Right ventricle myocardium superior (tissue), 1 donor: ENCODE measurements at places on chromosomes 12 and 14. TPM values are rescaled to one million over a fixed set of nuclear protein-coding genes. Genes with fewer than 3 reads are reported as not detected.

C1QL4 gene
- total RNA-seq, result not detected

DNA sequence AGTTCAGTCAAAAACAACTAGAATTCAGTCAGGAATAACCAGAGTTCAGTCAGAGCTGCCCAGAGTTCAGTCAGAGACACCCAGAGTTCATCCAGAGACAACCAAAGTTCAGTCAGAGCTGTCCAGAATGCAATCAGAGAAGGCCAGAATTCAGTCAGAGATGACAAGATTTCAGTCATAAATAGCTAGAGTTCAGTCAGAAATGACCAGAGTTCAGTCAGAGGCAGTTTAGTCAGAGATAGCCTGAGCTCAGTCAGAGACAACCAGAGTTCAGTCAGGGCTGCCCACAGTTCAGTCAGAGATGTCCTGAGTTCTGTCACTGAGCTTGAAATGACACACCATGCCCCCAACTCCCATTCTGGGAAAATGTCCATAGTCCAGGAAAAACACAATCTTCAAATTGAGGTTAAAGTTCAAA, 1102.8 kb downstream of the BCL11B start:
- DNase-seq, result no peak

DNA sequence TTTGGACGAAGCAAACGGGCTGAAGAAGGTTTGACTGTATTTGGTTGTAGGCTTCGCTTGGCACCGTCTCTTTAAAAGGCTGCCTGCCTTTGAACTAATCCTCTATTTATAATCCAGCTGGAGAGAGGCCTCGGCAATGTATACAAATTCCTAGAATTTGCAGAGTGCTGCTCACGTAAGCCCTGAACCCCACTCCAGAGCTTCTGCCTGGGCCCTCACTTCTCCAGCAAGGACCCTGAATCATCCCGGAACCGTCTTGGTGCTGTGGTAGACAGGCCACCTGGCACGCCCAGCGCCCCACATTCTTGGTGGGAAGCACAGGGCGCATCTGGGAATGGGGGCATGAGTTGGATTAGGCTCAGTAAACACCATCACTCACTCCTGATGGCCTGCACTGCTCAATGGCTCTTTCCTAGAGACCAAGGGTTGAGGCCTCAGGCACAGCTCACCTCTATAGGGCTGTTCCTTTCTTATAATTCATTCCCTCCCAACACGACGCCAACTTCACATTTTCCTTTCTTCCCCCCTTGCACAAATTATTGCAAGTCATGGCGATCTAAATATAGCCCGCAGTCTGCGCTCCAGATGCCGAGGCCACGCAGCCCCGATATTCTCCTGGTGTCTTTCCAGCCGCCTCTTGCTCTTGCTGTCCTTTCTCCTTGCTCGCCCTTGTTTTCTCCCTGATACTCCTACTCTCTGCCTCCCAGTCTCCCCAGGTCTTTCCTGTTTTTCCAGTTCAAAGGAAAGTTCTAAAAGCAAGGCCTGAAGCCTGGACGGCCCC, 141.0 kb downstream of the ZFP36L1 start:
- no peak for DNase-seq

KIF21A gene
- 52.6 TPM for total RNA-seq

FAM186B gene
- total RNA-seq, result 0.46 TPM

GRCh38 chr12:25583545-25583944, 30.5 kb upstream of the LMNTD1 start:
- DNase-seq, result no peak

DNA sequence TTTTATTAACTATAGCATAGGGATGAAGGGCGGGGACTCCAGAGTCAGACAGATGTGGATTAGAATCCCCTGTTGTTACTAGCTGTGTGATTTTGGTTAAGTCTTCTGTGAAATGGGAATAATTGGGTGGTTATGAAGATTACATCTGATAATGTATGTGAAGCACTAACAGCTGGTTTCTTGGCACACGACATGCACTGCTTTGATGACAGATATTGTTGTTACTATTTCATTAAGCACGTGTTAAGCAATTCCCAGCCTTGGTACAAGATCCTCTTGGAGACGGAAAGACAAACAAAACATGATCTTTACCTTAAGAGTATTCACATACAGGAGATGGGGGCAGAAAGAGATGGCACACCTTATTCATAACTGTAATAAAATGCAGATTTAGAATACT, 7.9 kb downstream of the PPFIBP1 start:
- no peak for DNase-seq

METAP2 gene
- 51.4 TPM for total RNA-seq

C12orf50 gene
- total RNA-seq, result 0.11 TPM

GRCh38 chr12:103657331-103657730, 70.3 kb downstream of the STAB2 start:
- DNase-seq, result no peak

DNA sequence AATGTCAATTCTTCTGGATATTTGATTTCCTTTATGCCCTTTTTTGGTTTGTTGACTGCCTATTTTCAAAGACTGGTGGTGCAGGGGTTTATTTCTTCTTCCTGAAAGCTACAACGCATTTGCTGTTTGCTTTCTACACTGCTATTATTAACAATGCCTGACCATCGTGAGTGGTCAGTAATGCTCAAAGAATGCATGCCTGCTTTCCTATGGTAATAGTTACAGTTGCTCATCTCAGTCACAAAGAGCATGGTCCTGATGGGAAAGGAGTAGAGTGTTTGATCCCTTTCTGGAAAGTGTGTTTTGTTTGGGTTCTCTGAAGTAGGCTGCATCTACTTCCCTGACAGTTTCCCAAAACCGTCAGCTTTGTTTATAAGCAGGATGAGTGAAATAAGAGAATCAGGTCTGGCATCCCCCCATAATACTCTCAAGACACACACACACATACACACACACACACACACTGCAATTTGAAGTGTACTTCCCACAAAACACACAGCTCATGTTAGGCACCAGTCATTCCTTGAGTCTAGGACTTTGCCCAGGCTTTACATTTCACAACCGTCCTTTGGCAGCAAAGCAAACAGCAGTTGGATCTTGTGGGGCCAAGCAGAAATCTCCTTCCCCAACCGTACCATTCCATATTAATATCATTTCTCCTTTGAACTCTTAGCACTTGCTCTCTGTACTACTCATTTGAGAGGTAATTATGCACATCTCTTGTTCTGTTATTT, 56.6 kb downstream of the SUDS3 start:
- no peak for DNase-seq

TRIP11 gene
- total RNA-seq, result 47.7 TPM

GRCh38 chr12:51307655-51308593, 16.1 kb downstream of the BIN2 start:
- DNase-seq, result no peak

- no peak for DNase-seq
These were observed 305.4 kb downstream of the DPF3 start for GRCh38 chr14:72588521-72588920.

EFS gene
- 3.2 TPM for total RNA-seq

DNA sequence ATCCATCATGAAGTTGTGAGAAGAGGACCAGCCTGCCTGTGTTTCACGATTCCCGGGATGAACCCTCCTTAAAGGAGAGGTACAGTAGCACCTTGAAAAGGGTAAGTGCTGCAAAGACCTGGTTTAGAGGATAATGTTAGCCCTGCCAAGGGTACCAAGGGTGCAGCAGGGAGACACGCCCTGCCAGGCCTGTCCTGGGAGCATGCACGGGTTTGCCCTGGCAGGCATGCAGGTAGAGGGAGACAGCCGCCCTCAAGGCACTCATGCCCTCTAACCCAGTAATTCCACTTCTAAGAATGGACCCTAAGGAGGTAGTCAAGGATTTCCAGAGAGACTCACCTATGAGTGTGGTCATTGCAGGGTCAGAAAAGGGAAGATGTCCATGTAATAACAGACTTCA, 65.0 kb downstream of the DIO3 start:
- DNase-seq, result no peak

DNA sequence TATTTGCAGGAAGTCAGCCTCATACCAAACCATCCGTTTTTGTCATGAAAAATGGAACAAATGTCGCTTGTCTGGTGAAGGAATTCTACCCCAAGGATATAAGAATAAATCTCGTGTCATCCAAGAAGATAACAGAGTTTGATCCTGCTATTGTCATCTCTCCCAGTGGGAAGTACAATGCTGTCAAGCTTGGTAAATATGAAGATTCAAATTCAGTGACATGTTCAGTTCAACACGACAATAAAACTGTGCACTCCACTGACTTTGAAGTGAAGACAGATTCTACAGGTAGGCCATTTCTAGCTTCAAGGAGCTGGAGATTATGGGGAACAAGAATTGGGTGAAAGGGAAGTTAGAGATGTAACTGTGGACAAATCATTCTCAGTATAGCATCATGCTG, 126.1 kb downstream of the DAD1 start:
- DNase-seq, result no peak

MYRFL gene
- total RNA-seq, result 0.11 TPM

IL22 gene
- not detected for total RNA-seq

DNA sequence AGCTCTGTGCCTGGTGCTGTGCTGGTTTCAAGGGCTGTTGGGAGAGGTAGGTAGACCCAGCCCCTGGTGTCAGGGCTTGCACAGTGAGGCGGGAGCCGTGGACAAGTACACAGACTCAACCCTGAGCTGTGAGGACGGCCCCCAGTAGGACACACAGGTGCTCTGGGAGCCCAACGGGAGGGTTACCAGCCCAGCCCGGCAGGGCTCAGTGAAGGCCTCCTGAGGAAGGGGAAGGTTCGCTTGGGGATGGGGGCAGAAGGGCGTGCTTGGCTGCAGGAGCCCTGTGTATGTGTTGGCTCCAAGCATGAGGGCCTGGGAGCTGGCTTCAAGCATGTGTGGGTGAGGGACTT, 58.9 kb downstream of the SLC25A47 start:
- DNase-seq, result no peak

DNA sequence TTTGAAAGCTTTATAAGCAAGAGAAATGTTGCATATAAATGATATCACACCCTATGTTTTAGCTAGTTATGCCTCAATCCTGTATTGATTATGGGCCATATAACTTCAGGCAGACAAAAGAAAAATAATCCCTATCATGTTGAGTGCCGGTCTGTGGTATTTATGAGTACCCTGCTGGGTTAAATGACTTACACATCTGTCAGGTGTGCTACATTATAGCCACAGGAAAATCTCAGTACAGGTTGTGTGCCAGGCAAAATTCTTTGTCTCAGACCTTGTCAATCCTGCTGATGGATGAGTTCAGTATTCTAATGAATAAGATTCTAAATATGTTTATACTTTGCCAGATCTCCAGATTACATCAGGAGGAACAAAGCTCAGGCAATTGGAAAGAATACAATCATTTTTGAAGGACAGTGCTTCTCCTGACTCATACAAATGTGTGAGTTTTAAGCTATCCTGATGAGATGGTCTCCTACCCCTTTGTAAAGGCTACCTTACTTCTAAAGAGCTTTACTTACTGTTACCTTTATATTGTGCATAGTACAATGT, 109.8 kb upstream of the FOXG1 start:
- DNase-seq, result no peak

DNA sequence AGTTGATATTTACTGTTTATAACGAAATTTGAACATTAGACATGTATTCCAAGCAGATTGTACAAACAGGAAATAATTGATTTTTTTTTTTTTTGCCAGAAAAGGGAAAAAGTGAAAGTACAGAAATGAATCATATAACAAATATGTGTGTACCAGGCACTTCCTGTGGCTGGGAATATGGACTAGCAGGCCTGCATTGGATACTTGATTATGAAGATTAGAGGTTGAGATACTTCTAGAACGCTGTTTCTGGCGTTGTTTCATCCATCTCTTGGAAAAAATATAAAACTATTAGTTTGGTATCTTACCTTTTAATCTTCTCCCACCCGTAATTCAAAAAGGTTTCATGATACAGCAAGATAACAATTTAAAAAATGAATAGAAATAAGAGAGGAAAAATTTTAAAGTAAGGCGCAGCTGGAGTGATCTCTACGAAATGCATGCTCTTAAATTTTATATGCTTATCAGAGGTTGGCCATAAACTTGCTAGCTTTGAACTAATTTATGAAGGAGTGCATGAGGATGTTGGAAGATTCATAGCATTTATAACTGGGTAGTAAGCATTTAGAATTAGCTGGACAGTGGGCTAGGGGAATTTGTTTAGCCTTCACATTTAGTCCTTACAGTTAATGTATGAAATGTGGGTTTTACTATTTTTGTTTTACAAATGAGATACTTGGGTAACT, 90.8 kb downstream of the AEBP2 start:
- no peak for DNase-seq

CMTM5 gene
- total RNA-seq, result 0.27 TPM

DNA sequence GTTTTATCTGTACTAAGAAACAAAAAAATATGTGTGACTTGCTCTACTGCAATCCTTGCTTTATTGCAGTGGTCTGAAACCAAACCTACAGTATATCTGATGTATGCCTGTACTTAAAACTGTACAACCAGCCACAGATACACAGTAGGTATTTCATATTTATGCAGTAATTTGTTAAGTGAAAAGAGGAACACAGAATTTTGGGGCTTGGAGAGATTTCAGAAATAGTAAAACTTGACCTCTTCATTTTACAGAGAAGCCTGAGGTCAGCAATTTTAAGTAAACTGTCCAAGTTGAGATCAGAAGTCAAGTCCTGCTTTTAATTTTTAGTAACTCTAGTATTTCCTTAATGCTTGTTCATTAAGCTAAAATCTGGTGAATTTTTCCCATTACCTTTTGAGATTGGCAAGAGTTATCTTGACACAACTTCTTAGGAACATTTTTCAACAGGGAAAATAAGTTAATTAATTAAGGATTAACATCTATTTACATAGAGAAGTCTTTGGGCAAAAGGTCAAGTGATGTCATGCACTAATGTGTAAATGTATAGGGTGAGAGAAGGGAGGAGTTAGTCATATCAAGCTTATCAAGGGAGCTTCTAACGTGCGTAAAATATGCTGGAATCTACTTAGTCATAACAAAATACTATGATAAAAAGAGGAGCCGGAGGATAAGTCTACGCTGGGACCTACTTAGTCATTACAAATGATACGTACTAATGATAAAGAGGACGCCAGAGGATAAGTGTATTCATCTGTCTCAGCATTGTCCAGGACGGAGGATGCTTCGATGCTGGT, 66.0 kb upstream of the GTF2A1 start:
- no peak for DNase-seq

RNASE1 gene
- 317 TPM for total RNA-seq

OR4Q3 gene
- not detected for total RNA-seq

DNA sequence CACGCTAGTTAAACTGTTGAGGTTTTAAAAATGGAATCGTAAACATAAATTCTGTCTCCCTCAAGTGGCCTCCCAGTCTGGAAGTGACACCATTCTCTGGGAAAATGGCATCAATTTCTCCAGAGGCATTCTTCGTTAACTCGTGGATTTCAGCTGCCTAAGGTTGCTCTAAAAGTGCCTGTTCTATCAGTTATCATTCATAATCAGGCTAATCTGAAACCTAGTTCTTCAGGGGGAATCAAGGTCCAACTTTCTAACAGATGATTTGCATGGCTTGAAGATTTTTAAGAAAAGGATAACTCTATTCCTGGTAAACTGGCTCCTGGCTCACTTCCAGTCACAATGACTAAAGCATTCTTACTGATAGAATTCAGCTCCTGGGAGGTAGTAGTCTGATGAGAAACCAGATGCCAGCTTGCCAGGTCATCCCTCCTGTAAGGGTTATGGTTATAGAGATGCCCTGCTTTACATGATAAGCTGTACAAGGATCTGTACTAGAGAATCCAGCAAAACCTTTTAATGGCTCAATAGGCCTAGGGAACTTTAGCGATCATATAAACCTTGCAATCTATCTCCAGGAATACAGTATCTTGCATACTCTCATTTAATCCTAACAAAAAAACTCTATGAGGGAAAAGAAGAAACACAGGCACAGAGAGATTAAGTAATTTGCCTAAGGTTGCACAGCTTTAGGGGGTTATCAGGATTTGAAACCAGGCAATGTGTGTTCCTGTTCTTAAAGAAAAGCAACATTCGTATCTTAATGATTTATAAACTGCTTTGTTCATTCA, 1.5 kb downstream of the L3HYPDH start:
- no peak for DNase-seq
